ENCODE measurements at places on chromosomes 6 and 20.
A peak's percentile ranks its signal among the peaks of the same experiment; 100 is the strongest.

- H3K27ac ChIP-seq, result no peak overlapping the region
- no peak overlapping the region for H3K4me3 ChIP-seq
- no peaks in the 10 kb centered on the region for H3K36me3 ChIP-seq
- peaks cover 7% of the 10 kb centered on the region for H3K4me1 ChIP-seq
- H3K27me3 ChIP-seq, result no peaks in the 10 kb centered on the region
These were observed 127.3 kb upstream of the MTHFD1L start for GRCh38 chr6:150738092-150738629.

- H3K4me1 ChIP-seq, result no peaks in the 10 kb centered on the region
- H3K36me3 ChIP-seq, result no peaks in the 10 kb centered on the region
- H3K27me3 ChIP-seq, result no peaks in the 10 kb centered on the region
- H3K27ac ChIP-seq, result no peak overlapping the region
- DNase-seq, result no peak
- no peak overlapping the region for H3K4me3 ChIP-seq
These were observed 31.7 kb downstream of the IL20RA start for GRCh38 chr6:137013031-137013430.

- H3K4me3 ChIP-seq, result no peak overlapping the region
- no peaks in the 10 kb centered on the region for H3K4me1 ChIP-seq
- no peak for DNase-seq
- H3K27me3 ChIP-seq, result no peaks in the 10 kb centered on the region
These were observed 40.2 kb downstream of the SLC35F1 start for GRCh38 chr6:117947234-117947633.

- no peak for DNase-seq
- H3K4me3 ChIP-seq, result no peak overlapping the region
- no peaks in the 10 kb centered on the region for H3K36me3 ChIP-seq
- H3K4me1 ChIP-seq, result peaks cover 4% of the 10 kb centered on the region
These were observed 224.9 kb upstream of the OPRM1 start for GRCh38 chr6:153814136-153814535.

DNA sequence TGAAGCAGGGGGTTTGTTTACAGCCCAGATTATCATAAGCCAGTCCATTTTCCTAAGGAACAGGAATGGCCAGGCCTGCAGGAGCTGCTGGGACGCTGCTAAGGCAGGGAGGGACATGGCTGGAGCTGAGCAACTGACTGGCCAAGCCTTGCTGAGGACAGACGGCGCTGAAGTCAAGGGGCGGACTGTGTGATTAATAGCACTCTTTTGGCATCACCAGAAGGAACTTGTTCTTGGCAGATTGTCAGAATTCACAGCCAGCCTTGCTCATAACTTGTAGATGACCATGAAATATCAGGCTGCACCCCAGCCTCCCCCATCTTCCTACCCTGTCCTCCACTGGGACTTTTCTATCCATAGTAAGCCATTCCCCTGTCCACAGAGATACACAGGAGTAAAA, 218.8 kb upstream of the RNF24 start:
- no peak for DNase-seq
- H3K4me3 ChIP-seq, result no peak overlapping the region
- H3K36me3 ChIP-seq, result no peaks in the 10 kb centered on the region
- no peak overlapping the region for H3K27ac ChIP-seq
- no peaks in the 10 kb centered on the region for H3K4me1 ChIP-seq

DNA sequence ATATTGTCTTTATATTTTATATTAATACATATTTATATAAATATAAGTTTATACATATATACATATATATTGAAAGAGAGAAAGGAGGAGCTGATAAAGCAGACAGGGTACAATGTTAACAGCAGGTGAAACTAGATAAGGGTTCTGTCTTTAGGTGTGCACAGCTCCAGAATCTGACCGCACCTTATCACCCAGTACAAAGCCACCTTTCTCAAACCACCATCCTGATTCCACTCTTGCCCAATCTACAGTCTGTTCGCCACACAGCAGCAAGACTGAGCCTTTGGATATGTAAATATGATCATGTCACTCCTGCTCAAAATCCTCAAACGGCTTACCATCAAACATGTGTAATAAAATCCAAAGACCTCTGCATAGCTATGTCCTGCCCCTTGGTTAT, 34.7 kb upstream of the ASCC3 start:
- no peaks in the 10 kb centered on the region for H3K36me3 ChIP-seq
- no peak for DNase-seq
- no peaks in the 10 kb centered on the region for H3K27me3 ChIP-seq
- peaks cover 6% of the 10 kb centered on the region for H3K4me1 ChIP-seq
- H3K27ac ChIP-seq, result no peak overlapping the region

DNA sequence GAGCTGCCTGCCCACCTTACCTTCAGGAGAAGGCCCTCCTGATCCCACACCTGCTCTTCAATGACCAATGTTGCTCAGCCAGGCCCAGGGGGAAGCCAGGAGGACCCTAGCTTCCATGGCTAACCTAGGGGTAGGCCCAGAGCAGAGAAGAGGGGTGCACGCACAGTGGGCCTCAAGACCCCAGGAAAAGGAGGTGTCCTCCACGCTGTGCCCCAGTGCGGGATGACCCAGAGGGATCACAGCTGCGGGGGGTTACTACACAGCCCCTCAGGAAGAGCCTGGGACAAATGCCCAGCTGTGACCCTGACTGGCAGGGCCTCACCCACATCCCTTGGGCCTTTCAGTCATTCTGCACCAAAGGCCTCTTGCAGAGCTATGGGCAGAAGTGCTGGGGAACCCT, 31.6 kb upstream of the APMAP start:
- H3K27ac ChIP-seq, result no peak overlapping the region
- no peak overlapping the region for H3K4me3 ChIP-seq
- no peak for DNase-seq
- H3K27me3 ChIP-seq, result no peaks in the 10 kb centered on the region

GRCh38 chr6:100342830-100343229, 121.9 kb downstream of the SIM1 start:
- H3K27me3 ChIP-seq, result no peaks in the 10 kb centered on the region
- DNase-seq, result no peak
- H3K27ac ChIP-seq, result no peak overlapping the region
- H3K4me1 ChIP-seq, result peaks cover 3% of the 10 kb centered on the region
- no peak overlapping the region for H3K4me3 ChIP-seq

- DNase-seq, result no peak
- H3K27me3 ChIP-seq, result no peaks in the 10 kb centered on the region
- no peak overlapping the region for H3K4me3 ChIP-seq
- peak overlapping the region; percentile 70 for H3K27ac ChIP-seq
- H3K4me1 ChIP-seq, result peaks cover 33% of the 10 kb centered on the region
These were observed 8.5 kb downstream of the STAU1 start for GRCh38 chr20:49179368-49180277.

DNA sequence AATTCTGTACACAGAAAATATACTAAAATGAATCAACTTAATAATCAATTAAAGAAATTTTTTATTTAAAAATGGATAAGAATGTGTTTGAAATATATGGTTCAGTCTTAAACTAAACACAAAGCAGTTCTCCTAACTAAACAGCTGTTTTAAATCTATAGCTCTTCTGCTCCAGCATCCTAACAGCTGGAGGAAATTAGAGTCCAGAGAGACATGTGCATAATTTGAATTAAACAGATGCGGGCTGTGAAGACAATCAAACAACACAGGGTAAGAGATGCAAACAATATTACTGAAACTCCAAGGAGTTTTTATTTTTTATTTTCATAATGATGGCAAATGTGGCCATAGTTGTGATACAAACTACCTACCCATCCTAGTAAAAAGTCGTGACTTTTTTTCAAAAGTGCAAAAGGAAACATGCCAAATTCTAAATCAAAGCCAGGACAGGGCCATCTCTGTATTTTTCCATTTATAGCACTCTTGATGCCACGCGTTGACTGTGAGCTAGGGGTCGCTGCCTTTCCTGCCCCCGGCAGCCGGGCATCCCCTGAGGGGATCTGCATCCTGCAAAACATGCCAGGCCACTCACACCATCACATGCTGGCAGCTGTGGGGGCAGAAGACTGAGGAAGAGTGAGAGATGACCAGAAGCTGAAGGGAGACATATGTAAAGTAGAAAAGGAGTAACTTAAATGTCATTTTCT, 310.6 kb downstream of the PRKN start:
- H3K36me3 ChIP-seq, result no peaks in the 10 kb centered on the region
- no peak overlapping the region for H3K4me3 ChIP-seq
- no peaks in the 10 kb centered on the region for H3K4me1 ChIP-seq
- DNase-seq, result no peak
- no peak overlapping the region for H3K27ac ChIP-seq

DNA sequence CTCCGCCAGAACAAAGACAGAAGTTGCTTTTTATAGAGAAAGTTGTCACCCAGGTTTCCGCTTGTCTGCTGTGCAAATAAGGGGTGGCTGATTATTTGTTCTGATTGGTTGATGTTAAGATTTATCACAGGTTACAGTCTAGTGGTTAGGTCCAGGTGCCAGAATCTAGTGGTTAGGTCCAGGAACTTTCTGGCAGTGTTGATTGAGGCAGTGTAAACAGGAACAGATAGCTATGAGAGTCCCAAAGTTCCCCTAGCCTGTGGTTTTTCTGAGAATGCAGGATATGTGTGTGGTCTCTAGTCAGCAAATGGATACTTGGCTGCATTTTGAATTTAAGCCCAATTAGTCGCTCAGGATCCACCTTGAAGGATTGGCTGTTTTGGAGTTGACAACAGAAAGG, 148.0 kb downstream of the TMEM200A start:
- H3K36me3 ChIP-seq, result no peaks in the 10 kb centered on the region
- H3K4me3 ChIP-seq, result no peak overlapping the region
- no peak for DNase-seq
- no peaks in the 10 kb centered on the region for H3K4me1 ChIP-seq
- H3K27me3 ChIP-seq, result no peaks in the 10 kb centered on the region
- H3K27ac ChIP-seq, result peak overlapping the region; percentile 7

- H3K4me3 ChIP-seq, result no peak overlapping the region
- no peaks in the 10 kb centered on the region for H3K4me1 ChIP-seq
- DNase-seq, result no peak
- H3K36me3 ChIP-seq, result no peaks in the 10 kb centered on the region
- no peak overlapping the region for H3K27ac ChIP-seq
These were observed 65.9 kb downstream of the PHF20 start for GRCh38 chr20:35837577-35838195.

- no peaks in the 10 kb centered on the region for H3K4me1 ChIP-seq
- H3K4me3 ChIP-seq, result no peak overlapping the region
- peaks cover 3% of the 10 kb centered on the region for H3K27me3 ChIP-seq
- no peaks in the 10 kb centered on the region for H3K36me3 ChIP-seq
- no peak for DNase-seq
These were observed 198.5 kb upstream of the HEY2 start for GRCh38 chr6:125550892-125551291.

- H3K4me3 ChIP-seq, result no peak overlapping the region
- H3K4me1 ChIP-seq, result peaks cover 18% of the 10 kb centered on the region
- DNase-seq, result peak; percentile 14
- H3K36me3 ChIP-seq, result no peaks in the 10 kb centered on the region
- peak overlapping the region; percentile 9 for H3K27ac ChIP-seq
- peaks cover 6% of the 10 kb centered on the region for H3K27me3 ChIP-seq
These were observed 146.8 kb downstream of the RPS12 start for GRCh38 chr6:132961122-132961521.

GRCh38 chr6:164039954-164040375, 625.4 kb downstream of the QKI start:
- no peaks in the 10 kb centered on the region for H3K4me1 ChIP-seq
- no peak overlapping the region for H3K4me3 ChIP-seq
- DNase-seq, result no peak
- H3K36me3 ChIP-seq, result no peaks in the 10 kb centered on the region
- H3K27me3 ChIP-seq, result no peaks in the 10 kb centered on the region

DNA sequence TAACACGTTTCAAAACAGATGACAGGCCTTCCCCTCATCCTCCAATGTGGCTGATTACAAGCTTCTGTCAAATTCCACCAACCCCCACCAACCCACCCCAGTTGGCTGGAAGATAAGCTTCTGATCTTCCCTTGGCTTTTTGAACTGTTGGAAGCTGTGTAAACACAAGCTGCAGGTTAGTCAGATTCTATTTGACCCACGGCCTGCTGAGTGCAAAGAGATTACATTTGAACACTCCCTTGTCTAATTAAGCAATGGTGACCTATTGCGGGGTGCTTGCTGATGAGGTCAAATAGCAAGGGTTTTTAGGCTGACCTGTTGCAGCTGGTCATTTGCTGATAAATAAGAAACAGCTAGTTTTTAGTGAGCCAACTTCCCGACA, 379.7 kb downstream of the BMP2 start:
- no peaks in the 10 kb centered on the region for H3K36me3 ChIP-seq
- H3K27me3 ChIP-seq, result no peaks in the 10 kb centered on the region
- DNase-seq, result peak; percentile 7
- H3K4me1 ChIP-seq, result peaks cover 6% of the 10 kb centered on the region

DNA sequence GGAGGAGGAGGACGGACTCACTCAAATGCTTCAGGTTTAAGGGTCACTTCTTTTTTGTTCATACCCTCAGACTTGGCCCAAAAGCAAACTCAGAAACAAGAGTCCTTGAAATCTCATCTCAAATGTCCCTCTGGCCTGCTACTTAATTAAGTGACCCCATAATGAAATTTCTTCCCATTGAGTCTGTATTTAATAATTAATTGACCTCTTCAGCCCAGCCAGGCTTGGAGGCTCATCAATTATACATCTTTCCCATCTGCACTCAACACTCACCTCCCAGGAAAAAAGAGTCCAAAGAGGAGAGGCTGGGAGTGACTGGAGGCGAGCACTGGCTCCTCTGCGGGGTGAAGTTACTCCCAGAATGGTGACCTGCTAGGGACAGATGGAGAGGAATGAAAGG, 90.5 kb upstream of the EYA2 start:
- H3K27me3 ChIP-seq, result no peaks in the 10 kb centered on the region
- peaks cover 4% of the 10 kb centered on the region for H3K4me1 ChIP-seq
- H3K4me3 ChIP-seq, result no peak overlapping the region
- H3K36me3 ChIP-seq, result no peaks in the 10 kb centered on the region
- H3K27ac ChIP-seq, result no peak overlapping the region
- DNase-seq, result no peak

- H3K36me3 ChIP-seq, result no peaks in the 10 kb centered on the region
- no peak overlapping the region for H3K4me3 ChIP-seq
- DNase-seq, result peak; percentile 38
- H3K27me3 ChIP-seq, result no peaks in the 10 kb centered on the region
- no peaks in the 10 kb centered on the region for H3K4me1 ChIP-seq
- no peak overlapping the region for H3K27ac ChIP-seq
These were observed 106.8 kb upstream of the PREP start for GRCh38 chr6:105509506-105510331.

DNA sequence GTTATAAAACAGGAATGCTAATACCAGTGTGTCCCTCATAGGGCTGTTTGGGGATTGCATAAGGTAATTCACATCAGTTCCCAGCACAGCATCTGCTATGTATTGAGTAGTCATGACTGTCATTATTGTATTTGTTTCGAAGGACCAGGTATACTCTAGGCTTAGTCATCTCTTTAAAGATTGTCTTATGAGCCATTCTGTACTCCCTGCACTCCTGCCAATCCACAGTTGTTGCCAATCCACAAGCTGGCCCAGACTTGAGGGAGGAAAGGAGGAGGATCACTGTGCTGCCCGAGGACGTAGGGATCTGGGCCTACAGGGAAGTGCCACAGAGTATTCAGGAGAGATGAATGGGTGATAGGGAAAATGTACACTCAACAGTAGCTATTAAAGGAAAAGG, 113.0 kb upstream of the TIAM2 start:
- no peaks in the 10 kb centered on the region for H3K27me3 ChIP-seq
- DNase-seq, result no peak
- no peak overlapping the region for H3K27ac ChIP-seq
- no peaks in the 10 kb centered on the region for H3K4me1 ChIP-seq

- no peaks in the 10 kb centered on the region for H3K4me1 ChIP-seq
- no peaks in the 10 kb centered on the region for H3K36me3 ChIP-seq
- no peaks in the 10 kb centered on the region for H3K27me3 ChIP-seq
- H3K4me3 ChIP-seq, result no peak overlapping the region
- H3K27ac ChIP-seq, result peak overlapping the region; percentile 17
These were observed 70.7 kb downstream of the SOBP start for GRCh38 chr6:107560657-107561056.

Measured in hepatocyte (in vitro differentiated cells).